Head of caudate nucleus (tissue), 42 donors: ENCODE measurements at places on chromosomes 4 and X.
A peak's percentile ranks its signal among the peaks of the same experiment; 100 is the strongest.

DNA sequence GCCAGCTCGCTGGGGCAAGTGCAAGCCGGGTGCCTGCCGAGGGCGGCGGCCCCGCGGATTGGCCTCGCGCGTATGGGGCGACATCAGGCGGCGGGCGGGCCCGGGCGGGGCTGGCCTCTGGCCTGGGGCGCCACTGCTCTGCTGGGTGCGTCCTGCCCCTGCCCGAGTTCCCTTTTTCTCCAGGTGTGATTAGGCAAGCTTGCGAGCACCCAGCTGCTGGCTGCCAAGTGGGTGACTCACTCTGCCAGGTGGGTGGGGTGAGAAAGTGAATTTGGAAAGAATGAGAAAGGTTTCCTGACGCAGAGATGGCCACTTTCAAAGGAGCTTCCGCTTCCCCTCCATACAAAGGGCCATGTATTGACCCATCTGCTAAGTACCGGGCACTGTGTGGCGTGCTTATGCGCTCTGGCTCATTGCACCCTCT, 32.5 kb downstream of the FGFBP1 start:
- peak; percentile 35 for DNase-seq

DNA sequence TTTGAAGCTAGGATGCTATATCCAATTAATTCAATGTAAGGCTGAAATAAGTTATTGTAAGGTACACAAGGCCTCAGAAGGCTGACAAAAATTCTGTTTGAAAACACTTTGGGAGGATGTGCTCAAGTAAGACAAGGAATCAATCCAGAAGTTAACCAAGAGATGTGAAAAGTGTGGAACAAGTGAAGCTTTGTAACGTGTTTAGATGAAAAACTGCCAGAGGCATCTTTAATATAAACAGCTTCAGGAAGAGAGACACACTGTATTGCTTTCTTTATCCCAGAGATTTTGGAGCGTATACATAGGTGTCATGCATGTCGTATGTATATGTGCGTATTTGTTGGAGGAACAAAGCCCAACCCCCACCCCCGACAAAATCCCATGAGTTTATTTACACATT, 28.3 kb upstream of the YTHDC1 start:
- no peak for DNase-seq

DNA sequence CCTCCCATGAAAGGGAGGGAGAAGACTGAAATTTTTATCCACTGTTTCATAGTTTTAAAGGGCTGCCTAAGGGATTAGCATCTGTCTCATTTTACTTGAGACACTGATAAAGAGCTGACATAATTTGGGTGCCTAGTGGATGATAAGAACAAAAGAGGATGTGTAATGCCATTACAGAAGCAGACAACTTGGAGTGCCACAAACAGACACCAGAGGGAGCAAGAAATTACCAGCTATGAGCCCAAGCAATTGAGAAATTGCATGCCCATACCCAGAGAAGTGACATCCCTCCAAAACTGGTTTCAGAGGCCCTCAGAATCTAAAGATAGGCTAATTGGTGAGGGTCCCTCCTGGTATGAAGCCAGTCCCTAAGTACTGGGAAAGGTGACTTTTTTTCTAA, 38.5 kb upstream of the POU3F4 start:
- peak; percentile 44 for DNase-seq

DNA sequence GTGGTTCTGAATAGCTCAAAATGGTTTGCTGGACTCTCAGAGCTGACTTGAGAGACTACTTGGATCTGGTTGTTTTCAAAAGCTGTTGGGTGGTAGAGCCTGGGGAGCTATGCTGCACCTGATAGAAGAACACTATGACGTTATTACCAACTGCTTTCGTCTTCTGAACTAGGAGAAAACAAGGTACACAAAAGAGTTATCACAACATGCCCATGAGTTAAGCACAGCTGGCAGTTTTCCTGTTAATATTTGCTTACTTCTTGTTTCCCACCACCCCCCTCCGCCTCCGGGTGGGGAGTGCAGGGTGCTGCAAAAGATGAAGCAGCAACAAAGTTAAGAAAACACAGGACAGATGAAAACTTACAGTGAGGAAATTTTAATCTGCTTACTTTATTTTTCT, 69.1 kb downstream of the RASL11B start:
- no peak for DNase-seq

DNA sequence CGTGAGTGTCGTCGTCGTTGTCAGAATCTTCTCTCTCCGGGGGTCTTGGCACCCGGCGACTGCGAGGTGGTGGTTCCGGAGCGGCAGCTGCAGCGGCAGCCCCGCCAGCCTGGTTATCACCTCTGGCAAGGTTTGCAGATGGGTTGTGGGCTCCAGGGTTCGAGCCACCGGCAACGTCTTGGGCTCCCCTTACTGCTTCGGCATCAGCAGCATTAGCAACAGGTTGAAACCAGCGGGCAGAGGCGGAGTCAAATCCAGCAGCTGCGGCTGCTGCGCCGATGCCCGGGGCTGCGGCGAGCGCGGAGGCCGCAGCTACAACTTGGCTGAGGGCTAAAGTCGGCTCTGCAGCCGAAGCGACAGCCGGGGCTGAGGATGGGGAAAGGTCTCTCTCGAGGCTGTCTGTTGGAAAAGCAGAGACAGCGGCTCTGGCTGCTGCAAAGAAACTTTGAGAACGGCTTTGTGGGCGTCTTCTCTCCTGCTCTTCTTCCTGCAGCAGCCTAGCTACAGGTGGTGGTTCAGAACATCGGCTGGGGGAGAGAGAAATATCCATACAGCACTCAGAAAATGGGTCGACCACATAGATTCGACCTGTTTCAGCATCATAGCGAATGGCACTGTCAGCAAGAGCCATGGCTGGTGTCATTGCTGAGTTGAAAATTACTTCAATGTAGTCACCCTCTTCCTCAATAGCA, 3.6 kb downstream of the IRS4 start:
- no peak for DNase-seq

DNA sequence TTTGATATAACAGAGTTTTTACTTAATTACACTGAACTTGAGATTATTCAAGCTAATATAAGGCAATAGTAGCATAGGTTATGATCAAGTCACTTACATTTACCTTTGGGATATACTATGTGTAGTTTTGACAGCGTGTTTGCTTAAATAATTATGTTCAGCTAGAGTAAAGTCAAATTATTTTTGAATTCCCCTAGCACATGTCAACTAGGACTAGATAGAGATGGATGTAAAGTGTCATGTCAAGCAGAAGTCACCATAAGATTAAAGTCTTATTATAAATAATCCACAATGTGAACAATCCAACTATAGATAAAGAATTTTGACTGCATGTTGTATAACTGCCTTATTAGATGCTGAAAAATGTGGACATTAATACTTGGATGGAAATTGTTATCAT, 665.2 kb downstream of the GRID2 start:
- DNase-seq: no peak

- DNase-seq: no peak
Measured at GRCh38 chr4:3070709-3071500, 3.4 kb downstream of the HTT-AS start.

- DNase-seq: no peak
Measured at GRCh38 chrX:40061871-40062524, 35.8 kb downstream of the BCOR start.

DNA sequence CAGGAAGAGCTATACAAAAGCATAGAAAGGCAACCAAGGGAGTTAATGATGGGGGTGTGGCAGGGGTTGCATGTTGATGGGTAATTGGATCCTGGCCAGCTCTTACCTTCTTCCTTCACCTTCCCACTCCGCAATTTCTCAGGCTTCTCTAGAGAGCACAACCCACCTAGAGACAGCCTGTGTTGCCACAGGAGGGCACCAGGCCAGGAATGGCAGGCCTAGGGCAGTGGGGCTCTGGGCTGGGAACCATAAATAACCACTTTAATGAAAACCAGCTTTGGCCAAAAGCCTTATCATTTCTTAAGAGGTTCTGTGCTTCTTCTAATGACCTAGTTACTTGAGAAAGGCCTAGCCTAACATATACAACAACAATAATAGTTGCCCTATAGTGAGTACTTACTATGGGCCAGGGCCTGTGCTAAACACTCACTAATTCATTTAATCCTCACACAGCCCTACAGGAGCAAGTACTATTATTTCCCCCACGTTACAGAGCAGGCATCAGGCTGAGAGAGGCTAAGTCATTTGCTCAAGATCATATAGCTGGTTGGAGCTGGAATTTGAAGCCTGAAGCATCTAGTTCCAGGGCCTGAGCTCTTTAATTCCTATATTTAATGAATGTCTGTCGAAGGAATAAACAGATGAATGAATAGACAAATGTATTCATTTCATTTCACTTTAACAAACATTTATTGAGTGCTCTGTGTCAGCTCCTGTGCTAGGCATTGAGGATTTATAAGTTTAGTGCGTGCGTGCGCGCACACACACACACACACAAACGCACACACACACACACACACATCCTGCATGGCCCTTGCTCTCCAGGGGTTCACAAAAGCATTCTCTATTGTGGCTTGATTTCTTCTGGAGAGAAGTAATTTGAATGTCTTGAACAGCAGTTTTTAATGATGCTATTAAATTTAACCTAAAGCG, 66.8 kb downstream of the RTL9 start:
- no peak for DNase-seq

DNA sequence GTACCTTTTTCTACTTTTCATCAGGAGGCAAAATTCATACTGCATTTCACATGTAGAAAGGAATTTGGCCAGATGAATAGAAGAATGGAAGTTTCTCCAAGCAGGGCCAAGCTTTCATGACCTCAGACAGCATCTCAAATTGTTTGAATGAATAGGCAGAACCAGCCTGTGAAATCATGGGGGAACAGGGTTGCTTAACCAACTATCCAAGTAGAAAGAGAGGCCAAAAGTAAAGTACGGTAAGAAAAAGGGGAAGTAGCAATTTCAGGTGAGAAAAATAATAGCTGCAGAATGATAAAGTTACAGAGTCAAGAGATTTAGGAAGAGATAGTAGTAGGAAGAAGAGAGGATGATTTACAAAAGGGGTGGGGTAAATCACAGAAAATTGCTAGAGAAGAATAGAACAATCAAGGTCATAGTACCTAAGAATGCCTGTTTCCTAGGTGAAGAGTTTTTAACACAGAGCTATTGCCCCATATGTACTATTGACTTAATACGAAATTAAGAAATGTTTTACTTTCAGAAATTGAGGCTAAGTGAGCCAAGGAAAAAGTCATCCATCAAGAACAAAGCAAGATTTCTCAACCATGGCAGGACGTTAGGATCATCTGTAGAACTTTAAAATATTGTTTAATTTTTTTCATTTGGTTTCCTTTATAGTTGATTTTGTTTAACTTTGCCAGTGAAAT, 177.1 kb upstream of the TET2 start:
- no peak for DNase-seq

DNA sequence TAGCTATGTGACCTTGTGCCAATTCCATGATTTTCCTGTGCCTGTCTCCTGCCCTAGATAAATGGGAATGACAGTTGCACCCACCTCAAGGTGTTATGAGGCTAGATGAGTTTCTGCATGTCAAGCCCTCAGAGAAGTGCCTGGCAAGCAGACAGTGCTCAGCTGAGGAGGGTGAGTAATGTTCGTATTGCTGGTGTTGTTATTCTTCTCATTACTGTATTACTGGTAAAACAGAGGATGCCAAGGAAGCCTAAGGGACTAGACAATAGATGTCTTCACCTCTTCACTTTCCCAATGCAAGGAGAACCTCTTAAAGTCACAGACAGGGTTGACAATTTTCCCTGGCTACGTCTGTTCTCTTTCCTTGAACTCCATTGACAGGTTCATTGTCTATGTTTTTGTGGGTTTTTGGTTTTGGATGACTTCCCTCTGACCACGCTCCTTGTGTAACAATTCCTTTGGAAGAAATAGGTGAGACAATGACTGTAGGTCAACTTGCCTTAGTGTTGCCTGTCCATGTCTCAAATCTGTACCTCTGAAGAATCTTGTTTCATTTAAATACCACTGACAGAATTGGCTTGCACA, 19.2 kb downstream of the ETDC start:
- DNase-seq: no peak

- DNase-seq: no peak
Measured at GRCh38 chr4:133920236-133920635, 281.4 kb downstream of the PABPC4L start.

DNA sequence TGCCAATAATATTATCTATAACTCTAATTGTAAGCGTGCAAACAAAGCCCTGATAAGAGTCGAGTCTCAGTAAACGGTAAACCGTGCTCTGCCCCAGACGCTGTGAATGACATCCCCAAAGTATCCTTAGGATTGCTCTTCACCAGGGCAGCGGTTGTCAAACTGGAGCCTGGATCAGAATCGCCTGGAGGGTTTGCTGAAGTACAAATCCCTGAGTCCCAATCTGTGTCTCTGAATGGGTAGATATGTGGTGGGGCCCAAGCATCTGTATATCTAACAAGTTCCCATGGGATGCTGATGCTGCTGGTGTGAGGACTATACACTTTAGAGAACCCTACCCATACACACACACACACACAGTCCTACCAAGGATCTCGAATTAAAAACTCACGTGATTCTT, 813 bp upstream of the APBB2 start:
- DNase-seq: no peak

- DNase-seq: no peak
Measured at GRCh38 chrX:105098201-105098600, 122.3 kb downstream of the TEX13A start.

DNA sequence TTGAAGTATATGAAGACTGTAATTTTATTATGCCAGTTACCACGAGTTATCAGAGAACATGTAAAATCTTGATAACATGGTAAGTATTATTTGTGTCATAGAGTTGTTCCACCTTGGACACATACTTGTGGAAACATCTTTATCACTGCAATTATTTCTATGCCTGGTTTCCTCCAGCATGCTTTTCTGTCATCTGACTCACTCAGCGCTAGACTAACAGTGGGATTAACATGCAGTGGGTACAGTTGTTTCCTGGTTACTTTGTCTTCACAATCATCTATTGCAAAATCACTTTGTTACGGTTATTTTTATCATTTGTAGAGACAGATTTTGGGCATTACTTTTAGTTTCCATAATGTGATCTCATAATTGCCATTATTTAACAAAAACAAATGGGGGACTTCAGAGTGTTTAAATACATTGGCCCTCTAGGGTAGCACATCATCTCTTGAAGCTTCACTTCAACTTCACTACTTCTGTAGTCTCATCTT, at the start of gene STATH:
Gene STATH (plus strand): TSS at position 441 of the 491 bp plus-strand sequence. CDS start 2,472 bp downstream, outside the sequence.
- DNase-seq: no peak

GRCh38 chr4:22988526-22988925, 295.8 kb downstream of the GBA3 start:
- DNase-seq: peak; percentile 28

GRCh38 chr4:25437926-25438325, 60.9 kb downstream of the ANAPC4 start:
- no peak for DNase-seq
